T-cell (primary cell): ENCODE measurements at places on chromosomes 4 and X.

- no peak for DNase-seq
Measured at GRCh38 chr4:176790398-176790797, 2.3 kb downstream of the VEGFC start.

DNA sequence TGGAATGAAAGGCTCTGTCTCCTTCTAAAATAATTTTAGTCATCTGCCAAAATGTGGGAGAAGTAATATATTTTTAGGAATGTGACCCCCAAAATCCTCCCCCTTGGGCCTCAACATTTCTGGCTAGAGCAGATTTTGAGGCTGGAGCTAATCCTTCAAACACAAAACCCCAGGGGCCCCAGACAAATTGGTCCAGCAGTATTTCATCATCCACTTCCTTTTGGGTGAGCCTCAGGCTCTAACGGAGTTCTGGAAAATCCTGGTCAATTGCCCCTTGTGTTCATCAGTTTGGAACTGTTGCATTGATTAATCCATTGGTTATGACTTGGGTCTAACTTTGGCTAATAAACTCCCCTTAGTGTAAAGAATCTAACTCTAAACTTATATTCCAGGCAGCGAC, 67.4 kb upstream of the PCDH19 start:
- no peak for DNase-seq

DNA sequence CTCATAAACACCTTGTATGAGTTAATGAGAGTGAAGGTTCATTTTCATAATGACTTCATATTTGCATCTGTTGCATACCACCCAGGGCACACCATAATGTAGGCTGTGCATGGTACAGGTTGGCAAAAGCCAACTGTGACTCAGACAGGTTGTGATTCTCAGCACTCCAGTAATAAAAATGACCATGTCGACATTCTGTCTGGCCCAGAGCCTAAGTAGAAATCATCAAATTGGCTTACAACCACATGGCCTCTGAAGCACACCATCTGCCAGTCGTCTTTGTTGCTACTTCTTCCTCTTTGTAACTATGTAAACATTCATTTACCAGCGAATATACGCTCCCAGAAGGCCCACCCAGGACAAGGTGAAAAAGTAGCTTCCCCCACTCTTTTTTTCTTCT, 459.5 kb downstream of the GASK1B start:
- DNase-seq = no peak

DNA sequence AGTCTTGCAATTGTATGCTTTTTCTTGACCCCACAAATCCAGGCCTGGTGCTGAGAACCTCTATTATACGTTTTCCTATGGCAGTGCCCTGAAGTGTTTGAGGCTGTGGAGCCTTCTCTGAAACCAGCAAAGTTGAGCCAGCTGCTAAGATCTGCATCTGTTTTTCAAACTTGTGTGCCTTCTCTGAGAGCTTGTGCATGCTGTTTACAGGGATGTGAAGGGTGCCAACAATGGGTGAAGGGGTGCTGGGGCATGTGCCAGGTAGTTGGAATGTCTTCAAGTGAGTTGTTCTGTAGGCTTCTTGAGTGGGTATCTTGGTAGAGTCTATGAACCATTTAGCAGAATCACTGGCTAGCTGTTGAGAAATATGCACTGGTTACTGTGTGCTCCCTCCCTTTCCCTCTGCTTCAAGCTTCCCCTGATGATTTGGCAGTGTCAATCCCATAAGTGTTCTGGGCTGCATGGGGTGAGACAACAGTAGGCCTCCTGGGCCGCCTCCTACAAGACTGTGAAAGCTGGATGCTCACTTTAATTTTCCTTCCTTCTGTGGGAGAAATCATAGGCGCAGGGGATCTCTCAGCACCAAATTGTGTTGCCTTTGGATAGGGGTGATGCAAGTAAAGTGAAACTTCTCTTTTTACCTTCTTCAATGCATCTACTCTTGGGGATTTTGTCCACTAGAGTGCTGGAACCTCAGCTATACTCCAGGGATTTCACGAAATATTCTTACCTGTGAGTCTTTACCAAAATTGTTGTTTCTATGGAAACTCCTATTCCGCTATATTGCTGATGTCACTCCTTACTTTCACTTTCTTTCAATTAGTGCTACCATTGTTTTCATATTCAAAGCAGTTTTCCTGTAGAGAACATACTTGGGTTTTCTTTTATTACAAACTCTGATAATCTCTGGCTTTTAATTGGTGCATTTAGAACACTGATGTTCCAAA, 30.0 kb downstream of the ITM2A start:
- no peak for DNase-seq

DNA sequence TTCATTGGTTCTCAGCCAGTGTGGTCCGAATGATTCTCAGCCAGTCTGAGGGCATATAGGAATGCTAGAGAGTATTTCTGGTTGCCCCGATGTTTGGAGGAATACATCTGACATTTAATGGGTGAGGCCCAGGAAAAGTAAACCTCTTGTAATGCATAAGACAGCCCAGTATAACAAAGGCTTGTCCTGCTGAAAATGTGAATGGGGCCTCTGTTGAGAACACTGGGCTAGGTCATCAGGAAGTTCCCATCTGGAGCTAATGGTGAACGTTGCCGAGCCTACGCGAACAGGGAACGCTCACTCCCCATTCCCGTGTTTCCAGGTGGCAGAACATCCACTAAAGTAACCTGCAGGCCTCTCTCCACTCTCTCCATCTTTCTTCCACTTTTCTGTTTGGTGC, 132.0 kb upstream of the CLNK start:
- DNase-seq = no peak

GRCh38 chrX:150870487-150871340, 27.8 kb downstream of the CD99L2 start:
- no peak for DNase-seq

DNA sequence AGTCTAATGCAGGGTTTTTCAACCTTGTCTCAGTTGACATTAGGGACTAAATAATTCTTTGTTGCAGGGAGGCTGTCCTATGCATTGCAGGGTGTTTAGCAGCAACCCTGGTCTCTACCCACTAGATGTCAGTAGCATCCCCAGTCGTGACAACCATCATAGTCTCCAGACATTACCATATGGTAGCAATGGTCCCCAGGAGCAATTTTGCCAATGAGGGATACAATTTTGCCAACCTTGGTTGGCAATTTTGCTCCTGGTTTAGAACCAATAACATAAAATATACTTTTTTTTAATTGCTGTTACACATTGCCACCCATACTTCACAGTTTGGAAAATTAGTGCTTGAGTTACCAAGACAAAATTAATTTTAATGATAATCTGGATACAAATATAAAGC, 6.0 kb downstream of the EREG start:
- no peak for DNase-seq

- DNase-seq = no peak
Measured at GRCh38 chr4:153362184-153362583, 17.7 kb downstream of the MND1 start.

- no peak for DNase-seq
Measured at GRCh38 chrX:16867947-16868346, 2.2 kb downstream of the RBBP7 start.

GRCh38 chrX:84363051-84363450, 139.2 kb downstream of the HDX start:
- no peak for DNase-seq

DNA sequence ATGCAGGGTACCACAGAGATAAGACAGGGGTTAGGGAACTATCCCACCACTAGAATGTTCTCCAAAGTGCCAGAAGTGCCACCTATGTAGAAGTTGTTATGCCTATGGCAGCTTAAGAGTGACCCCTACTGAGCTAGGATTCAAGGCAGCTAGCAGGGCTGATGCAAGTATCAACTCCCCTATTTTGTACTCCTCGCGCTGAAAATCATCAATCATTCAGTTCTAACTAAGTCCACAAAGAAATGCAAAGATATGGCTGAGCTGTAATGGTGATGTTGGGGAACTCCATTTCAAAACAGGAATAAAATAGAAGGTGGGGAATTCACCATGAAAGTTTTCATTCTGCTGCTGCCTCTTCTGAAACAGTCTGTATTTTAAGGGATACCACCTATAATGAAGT, 13.8 kb downstream of the ACSL4 start:
- no peak for DNase-seq

DNA sequence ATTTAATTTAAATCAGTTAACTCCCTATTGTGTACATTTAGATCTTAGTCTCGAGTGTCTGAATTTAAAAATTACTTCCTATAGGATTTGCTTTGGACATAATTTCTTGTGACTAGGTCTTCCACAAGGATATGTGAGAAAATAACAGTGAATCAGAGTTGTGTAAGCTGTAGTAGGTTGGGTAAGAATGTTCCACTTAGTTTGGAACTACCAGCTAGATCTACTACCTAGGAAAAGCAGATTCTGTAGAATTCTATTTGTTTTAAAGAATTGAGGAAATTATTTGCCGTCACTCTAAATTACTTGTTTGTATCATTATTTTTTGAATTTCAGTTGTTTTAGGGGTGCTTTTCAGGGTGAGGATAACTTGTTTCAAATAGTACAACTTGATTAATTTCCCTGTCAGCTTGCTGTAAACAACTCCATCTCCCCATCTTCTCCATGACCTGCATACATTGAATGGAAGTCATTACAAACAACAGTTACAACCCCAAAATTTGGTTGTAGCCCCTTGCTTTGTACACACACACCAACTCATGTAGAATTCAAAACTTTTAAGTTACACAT, 1.3 kb downstream of the MTHFD2L start:
- DNase-seq = no peak

DNA sequence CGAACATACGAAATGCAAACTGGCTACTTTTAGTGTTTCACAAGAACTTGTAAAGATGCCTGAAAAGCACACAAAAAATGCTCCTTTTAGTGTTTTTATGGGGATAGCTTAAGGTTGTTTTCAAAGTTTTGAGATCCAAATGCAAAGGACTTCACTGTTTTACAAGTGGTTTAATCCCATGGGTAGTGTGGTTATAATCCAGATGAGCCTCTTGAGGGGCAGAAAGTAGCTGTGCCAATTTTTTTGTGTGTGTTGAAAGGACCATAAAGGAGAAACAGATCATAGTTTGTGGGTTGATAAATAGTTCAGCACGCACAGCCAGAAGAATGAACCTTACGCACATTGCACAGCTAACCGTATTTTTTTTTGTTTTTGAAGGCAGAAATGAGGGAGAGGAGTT, 126.9 kb upstream of the GIMD1 start:
- DNase-seq = no peak

DNA sequence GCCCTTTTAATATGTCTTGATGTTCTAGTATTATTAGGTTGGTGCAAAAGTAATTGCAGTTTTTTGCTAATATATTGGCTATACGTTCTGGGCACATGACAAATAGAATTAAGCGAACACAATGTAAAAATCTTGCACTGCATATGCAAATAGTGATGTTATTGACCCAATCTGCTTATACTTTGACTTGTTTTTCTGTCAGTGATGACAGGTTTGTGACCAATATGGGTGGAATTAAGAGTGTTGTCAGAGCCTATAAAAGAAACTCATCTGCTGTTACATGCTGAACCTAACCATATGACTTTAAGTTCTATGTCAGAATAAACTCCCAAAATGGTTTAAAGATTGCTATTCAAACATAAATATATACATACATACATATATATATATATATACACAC, 30.7 kb upstream of the HPGD start:
- DNase-seq = no peak

GRCh38 chr4:114780205-114780604, 181.6 kb downstream of the UGT8 start:
- DNase-seq = no peak

GRCh38 chrX:100449696-100450608, 39.9 kb upstream of the PCDH19 start:
- DNase-seq = no peak

GRCh38 chrX:71195964-71196649, 26.9 kb upstream of the GJB1 start:
- no peak for DNase-seq

- no peak for DNase-seq
Measured at GRCh38 chr4:20679951-20680350, 20.3 kb upstream of the PACRGL start.

- DNase-seq = no peak
Measured at GRCh38 chr4:172962564-172963353, 205.9 kb upstream of the GALNT7 start.

DNA sequence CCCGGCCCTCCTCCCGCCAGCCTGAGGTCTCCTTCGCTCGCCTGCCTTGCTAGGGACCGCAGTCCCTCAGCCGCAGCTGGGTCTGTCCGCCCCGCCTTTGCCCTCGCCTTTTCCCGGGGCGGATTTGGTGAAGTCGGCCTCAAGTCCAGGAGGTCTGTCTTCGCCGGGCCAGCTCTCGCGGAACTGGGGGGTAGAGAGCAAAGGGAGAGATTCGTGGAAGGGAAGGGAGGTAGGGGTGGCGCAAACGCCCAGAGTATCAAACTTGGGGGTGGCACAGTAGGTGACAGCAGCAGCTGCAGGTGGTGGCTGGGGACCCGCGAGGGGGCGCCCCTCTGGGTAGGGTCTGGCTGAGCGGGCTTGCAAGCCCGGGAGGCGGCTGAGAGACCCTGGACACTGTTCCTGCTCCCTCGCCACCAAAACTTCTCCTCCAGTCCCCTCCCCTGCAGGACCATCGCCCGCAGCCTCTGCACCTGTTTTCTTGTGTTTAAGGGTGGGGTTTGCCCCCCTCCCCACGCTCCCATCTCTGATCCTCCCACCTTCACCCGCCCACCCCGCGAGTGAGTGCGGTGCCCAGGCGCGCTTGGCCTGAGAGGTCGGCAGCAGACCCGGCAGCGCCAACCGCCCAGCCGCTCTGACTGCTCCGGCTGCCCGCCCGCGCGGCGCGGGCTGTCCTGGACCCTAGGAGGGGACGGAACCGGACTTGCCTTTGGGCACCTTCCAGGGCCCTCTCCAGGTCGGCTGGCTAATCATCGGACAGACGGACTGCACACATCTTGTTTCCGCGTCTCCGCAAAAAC, at the start of gene NPY2R:
TSS of gene NPY2R (plus strand) at position 379 of the 797 bp plus-strand sequence. CDS start 5,304 bp downstream, outside the sequence.
- no peak for DNase-seq

DNA sequence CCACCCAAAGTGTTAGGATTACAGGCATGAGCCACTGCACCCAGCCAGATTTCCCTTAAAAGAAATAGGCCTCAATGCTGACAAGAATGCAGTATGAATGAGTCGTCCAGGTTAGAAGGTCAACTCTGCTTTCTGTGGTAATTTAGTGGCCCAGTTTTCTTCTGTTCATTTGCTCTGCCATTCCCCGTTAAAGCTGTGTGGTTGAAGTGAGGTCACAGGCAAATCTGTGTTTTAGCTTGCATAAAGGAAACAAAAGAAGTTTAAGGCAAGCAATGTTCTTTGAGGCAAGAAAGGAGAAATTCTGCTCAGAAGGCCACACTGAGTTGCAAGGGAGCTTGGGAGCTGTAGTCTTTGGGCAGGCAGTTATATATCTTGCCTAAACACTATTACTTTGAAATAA, 176.8 kb downstream of the LARP7 start:
- no peak for DNase-seq

GRCh38 chrX:34893741-34894140, 48.9 kb upstream of the FAM47B start:
- DNase-seq = no peak

GRCh38 chrX:1222531-1223241, 10.2 kb upstream of the CRLF2 start:
- DNase-seq = no peak
